Activated CD8-positive, alpha-beta T cell treated with anti-CD3 and anti-CD28 coated beads for 36 hours (primary cell): ENCODE measurements at places on chromosomes 6 and 20.

GRCh38 chr20:61123751-61124368 is 128.2 kb upstream of the CDH4 start:
- DNase-seq, result no peak

GRCh38 chr6:32970413-32971241 is 2.2 kb downstream of the BRD2 start:
- DNase-seq, result peak; percentile 94

DNA sequence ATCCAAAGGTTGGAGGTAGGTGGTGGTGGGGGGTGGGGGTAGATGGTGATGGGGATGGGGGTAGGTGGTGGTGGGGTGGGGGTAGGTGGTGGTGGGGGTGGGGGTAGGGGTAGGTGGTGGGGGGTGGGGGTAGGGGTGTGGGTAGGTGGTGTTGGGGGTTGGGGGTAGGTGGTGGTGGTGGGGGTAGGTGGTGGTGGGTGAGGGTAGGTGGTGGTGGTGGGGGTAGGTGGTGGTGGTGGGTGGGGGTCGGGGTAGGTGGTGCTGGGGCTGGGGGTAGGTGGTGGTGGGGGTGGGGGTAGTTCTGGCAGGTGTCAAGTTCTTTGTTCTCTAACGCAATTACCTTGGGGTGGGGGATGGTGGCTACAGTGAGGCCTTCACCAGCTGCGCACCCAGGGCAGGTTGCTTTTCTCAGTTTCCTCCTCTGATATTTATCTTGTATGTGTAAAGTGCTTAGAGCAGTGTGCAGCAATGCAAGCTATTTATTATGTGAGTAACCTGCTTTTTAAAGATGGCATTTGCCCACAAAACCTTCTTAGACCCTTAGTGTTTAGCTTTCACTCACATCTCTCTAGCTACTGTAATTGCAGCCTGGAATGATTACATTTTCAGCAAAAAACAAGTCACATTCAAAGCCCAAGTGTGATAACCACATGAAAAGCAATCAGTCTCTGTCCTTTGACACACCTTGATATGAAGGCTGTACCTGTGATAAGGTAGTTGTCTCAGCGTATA is 8.2 kb upstream of the CCDC167 start:
- DNase-seq, result peak; percentile 72

DNA sequence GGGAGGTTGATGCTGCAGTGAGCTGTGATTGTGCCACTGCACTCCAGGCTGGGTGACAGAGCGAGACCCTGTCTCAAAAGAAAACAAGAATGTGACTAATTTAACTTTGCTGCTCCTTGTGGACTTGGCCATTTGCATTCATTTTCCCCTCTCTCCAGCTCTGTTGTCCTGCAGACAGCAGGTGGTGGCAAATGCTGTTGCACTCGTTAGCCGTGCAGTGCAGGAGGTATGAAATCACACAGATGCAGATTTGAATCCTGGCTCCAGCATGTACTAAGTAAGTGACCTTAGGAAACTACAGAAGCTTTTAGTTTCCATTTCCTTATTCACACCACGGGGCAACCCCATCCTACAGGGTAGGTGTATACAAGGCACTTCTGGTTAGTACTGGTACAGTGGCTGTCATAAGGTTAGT is 9.6 kb upstream of the BEND3 start:
- peak; percentile 3 for DNase-seq

DNA sequence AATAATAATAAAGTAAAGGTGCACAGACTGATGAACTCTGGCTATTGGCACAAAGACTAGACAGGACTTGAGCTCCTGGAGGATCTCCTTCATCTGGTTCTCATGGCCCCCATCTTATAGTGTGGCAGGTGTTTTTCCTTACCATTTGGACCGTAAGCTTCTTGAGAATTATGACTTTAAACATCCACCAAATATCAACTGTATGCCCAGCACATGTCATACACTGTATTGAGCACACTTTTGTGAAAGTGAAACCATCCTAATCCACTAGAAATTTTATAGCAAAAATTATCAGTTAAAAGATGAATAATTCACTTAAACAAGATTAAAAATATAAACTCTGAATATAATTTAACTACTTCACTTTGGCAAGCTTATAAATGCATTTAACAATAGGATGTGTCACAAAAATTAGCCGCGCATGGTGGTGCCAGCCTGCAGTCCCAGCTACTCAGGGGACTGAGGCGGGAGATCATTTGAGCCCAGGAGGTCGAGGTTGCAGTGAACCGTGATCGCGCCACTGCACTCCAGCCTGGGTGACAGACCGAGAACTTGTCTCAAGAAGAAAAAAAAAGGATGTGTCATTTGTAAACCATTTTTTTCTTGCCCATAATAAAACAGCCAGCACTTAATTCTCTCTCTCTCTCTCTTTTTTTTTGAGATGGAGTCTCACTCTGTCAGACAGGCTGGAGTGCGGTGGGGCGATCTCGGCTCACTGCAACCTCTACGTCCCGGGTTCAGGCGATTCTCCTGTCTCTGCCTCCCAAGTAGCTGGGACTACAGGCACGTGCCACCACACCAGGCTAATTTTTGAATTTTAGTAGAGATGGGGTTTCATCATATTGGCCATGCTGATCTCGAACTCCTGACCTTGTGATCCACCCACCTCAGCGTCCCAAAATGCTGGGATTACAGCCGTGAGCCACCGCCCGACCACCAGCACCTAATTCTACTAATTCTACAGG is 9.1 kb downstream of the HIVEP2 start:
- peak; percentile 64 for DNase-seq

DNA sequence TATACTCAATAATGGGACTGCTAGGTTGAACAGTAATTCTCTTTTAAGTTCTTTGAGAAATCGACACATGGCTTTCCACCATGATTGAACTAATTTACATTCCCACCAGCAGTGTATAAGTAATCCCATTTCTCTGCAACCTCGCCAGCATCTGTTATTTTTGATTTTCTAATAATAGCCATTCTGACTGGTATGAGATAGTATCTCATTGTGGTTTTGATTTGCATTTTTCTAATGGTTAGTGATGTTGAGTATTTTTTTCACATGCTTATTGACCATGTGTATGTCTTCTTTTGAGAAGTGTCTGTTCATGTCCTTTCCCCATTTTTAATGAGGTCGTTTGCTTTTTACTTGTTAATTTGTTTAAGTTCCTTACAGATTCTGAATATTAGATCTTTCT is 66.5 kb downstream of the STK4 start:
- no peak for DNase-seq

DNA sequence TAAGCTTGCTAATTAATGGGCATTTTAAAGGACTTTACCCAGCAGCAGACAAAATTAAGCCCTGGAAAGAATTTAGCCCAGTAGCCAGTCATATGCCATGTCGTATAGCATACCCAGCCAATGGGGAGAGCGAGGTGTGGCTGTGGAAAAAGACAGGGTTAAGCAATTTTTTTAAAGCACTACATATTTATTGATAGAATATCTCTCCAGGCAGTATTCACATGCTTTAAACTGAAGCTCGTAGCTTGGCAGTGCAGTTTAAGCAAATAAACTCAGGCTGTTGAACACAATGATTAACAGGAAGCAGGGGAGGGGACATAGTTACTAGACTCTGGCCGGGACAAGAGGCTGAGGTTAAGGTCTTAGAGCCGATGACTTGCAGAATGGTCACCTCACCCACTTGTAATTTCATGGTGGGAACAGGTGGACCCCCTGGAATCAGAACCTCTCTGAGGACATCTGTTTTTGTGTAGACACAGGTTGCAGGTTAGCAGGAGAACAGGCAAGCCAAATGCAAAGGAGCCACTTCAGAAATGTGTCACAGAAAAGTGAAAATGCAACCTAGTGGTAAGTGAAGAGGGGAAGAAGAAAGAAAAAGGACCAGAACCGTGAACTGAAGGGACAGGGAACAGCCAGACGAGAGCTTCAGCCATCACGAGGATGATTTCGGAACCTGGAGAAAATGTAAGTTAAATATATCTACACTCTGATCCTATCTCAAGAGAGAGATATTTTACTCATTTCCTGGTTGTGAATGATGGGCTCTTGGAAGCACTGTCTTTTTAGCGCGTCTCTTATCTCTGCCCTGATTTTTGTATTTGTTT is 7.2 kb downstream of the GCNT2 start:
- DNase-seq, result peak; percentile 48

- no peak for DNase-seq
These were observed 7.8 kb downstream of the MAP3K7 start for GRCh38 chr6:90578894-90579549.

DNA sequence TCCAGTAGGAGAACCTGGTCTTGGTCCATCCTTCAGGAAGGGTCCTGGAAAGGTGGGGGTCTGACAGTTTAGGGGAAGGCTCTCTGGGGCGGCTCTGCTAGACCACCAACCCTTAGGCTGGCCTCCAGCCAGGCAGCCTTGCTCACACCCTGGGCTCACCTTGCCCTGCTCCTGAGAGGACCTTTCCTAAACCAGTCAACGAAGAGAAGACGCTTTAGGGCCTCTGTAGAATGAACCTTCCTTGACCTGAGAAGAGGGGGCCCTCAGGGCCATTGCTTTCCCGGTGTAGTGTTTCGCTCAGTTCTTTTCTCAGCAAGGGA is 1.1 kb downstream of the CDC25B start:
- DNase-seq, result no peak

GRCh38 chr6:1627827-1628560 is 18.3 kb downstream of the FOXC1 start:
- DNase-seq, result no peak

DNA sequence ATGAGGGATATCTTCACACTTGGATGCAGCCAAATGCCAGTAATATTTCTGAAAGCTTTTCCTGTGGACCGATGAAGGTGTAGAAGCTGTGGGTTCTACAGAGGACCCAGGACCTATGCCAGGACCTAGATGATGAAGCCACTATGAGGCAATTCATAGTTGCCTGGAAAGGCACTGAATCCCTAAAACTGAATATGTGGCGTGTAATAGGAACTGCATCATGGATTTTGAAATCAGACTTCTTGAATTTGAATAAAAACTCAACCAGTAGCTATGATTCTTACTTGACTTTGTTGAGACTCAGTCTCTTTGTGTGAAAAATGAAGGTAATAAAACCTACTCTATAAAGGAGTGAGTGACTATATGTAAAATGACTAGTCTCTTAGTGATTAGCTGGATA is 89.9 kb upstream of the SGK1 start:
- no peak for DNase-seq

DNA sequence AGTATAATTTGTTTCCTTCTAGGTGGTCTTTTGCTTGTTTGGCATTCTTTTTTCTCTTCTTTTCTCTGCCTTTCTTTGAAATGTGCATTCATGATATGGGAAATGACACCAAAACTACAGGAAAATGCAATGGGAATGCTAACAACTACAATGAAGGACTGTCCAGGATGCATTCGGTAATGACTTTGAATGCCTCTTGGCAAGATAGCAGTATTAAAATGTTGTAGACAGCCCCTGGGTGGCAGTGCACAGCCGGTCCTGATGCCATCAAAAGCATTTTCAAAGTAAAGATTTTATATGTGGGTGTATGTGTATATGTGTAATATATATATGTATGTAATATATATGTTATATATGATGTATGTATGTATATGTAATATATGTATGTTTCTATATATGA is 218.8 kb upstream of the MMS22L start:
- no peak for DNase-seq

GRCh38 chr6:107668743-107669474 is 155.2 kb downstream of the SCML4 start:
- DNase-seq, result peak; percentile 73

GRCh38 chr6:41683523-41684310 is 45.4 kb downstream of the MDFI start:
- DNase-seq, result peak; percentile 87

DNA sequence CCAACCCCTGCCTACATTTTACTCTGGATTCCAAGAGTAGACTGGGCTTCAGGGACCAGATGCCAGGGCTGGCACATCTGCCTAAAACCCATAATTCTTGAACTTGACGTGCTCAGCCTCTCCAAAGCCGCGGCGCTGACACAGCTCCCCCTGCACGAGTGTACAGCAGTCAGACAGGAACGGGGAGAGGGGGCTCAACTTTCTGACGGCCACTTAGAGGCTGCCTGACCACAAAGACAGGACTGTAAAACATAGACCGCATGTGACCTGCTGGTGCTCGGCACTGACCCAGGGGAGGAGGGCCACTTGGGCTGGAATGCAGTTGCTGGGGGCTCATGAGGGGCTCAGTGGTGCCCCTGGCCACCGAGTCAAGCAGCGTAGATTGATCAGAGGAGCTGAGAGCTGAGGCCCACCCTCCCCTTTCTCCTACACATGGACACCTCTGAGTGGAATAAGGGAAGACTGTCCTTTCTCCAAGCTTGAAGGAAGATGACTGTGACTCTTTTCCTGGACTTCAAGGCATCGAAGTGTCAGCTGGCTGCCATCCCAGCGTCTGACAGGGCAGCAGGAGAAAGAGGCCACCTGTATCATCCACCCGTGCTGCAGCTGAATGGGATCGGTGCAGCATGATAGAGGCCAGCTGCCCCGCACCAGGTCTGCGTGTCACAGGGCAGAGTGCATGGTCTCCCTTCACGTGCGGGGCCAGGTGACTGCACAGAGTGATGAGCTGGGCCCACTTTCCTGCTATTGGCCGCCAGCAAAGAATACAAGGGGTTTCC is 171.3 kb upstream of the AGPAT4 start:
- no peak for DNase-seq

GRCh38 chr6:56299916-56300315 is 52.5 kb upstream of the COL21A1 start:
- DNase-seq, result no peak

DNA sequence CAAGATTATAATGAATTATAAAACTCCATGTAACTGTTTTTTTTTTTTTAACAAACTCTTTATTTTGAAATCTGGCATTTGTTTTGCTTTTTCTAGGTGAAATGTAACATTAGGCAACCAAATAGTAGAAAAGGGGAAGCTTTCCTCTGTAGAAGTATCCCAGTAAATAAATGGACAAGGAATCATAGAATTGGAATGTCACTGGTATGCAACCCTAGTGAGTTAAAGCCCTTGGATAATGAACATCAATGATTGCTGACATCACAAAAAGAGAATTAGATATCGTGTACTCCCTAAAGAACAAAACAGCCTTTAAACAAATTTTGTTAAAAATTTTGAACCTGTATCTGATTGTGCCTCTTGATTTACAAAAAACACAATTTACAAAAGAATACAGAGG is 93.9 kb upstream of the OGFRL1 start:
- DNase-seq, result no peak

DNA sequence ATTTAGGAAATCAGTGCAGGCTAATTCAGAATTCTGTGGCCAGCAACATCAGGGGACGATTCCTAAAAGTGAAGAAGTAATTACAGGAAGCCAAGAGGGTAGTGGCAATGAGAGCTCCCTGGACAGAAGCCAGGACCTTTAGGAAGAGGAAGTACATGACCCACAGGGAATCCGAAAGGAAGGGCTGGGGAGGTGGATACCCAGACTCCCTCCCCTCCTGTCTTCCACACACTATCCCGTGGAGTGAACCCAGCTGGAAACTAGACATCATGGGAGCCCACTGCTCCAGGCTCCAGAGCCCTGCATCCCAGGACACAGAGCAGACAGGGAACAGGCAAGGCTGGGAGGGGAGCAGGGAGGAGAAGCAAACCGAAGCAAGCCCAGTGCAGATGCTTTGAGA is 83.0 kb downstream of the SNX5 start:
- DNase-seq, result no peak

DNA sequence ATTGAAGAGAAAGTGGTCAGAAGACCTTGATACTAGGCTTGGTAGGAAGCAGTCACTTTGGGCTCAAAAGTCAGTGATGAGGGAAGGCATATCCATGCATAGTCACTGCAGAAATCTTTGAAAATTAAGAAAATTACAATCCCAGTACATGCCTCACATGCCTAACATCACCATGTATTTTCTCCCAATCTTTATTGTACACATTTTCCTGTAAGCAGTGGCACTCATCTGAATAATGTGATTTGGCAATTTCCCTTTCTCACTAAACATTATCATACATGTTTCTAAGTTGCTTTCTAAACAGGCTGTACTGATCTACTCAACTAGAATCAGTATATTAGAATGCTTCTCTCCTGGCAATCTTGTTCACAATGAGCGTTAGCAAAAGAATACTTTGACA is 280.7 kb upstream of the SUPT3H start:
- DNase-seq, result no peak
